ENCODE measurements at places on chromosomes 12 and 14.

- no peak for DNase-seq
These were observed at the start of gene NINJ2 for GRCh38 chr12:663293-663871. NINJ2 (minus strand) TSS chr12:663445; CDS start chr12:663360, 85 bp downstream.

DNA sequence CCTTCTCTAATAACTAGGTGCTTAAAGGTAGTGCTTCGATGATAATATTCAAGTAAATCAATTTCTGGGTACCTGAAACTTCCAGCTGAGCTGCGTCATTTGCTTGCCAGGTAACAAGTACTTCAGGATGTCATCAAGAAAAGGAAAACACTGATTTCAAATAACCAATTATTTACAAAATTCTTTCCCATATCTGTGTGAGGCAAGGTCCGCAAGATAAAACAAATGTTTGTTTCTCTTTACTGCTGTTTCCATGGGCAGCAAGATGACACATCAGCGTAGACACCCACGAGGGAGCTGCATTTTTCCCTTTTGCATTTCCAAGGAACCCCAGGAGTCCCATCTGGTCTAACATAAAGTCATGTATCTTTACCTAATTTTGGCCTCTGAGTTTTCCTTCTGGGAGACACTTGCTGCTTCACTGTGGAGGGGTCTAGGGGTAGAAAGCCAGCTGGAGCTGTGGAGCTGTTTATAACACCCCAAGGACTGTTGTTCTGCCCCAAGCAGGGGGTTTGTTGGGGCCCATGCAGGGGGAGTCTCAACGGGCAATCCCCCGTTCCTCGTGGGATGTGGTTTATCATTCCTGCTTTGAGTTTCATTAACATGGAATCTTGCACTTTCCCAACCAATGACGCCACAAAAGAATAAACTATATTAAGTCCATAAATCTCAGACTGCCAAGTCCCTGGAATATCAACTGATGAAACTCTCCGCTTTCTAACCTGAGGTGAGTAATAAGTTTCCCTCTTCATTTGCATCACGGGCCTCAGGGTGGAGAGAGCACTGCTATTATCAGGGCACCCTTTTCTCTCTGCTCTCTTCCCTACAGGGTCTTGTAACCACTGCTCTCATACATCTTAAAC lies 112.8 kb upstream of the PELI2 start:
- DNase-seq = no peak

GRCh38 chr14:85316701-85317410 lies 213.1 kb upstream of the FLRT2 start:
- DNase-seq = no peak

- no peak for DNase-seq
These were observed 47.9 kb downstream of the WDR20 start for GRCh38 chr14:102187568-102188001.

- no peak for DNase-seq
These were observed 768.3 kb upstream of the ATXN7L3B start for GRCh38 chr12:73769337-73769736.

GRCh38 chr14:40058901-40059897 lies 627.0 kb upstream of the FBXO33 start:
- DNase-seq = no peak

DNA sequence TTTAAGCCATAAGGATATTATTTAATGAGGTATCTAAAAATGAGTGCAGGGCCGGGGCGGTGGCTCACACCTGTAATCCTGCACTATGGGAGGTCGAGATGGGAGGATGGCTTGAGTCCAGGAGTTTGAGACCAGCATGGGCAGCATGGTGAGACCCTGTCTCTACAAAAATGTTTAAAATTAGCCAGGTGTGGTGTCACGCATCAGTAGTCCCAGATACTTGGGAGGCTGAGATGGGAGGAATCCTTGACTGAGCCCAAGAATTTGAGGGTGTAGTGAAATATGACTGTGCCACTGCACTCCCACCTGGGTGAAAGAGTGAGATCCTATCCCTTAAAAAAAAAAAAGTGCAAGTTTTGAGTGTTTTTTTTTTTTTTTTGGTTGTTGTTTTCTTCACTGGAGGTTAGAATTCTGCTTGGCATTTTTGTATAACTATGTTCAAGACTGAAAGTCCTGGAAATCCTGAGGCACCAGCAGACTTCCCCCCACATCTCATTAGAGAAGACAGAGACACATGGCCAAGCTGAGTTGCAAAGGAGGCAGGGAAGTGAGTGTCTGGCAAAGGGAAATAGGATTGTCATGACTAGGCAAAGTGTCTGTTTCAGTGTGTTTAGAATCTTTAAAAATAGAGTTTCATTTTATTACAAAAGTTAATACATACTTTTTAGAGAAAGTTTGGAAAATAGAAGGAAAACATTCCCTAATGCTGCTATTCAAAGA lies 53.5 kb upstream of the DUSP6 start:
- no peak for DNase-seq

DNA sequence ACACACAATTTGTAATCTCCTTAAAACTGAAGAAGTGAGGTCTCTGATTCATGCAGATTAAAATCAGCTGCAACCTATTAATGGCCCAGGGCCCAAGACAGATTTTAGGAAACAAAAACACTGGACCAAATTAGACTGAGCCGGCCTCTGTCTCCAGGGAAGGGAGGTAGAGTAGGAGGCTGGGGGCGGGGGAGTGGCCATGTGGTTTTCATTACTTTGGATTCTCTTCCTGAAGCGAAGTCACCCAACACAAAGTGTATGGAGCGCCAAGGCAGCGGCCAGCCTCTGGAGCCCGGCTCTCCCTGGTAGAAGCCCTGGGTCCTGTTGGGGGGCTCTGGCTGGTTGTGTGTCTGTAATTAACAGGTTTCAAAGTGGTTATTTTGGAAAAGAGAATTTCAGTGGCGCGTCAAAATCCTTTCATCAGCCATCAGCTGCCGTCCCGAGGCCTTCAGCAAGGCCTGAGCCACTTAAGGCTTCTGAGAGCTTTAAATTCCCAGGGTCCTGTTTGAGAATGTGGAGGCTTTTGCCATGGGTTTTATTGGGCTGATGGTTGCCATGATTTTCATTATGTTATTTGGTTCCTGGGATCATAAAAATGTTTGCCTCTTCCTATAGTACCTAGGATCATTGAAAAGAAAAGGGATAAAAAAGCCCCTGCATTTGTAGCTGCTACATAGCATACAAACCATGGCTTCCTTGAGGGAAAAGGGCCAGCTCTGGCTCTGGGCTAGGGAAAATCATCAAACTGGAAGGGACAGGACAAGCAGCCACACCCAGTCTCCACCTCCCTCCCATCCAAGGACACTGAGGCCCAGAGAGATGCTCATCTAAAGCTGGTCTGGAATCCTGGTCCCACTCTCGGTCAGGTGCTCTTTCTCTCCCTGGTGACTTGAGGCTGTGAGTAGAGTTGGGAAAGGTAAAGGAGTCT lies 282.4 kb downstream of the ZFP36L1 start:
- DNase-seq = no peak

DNA sequence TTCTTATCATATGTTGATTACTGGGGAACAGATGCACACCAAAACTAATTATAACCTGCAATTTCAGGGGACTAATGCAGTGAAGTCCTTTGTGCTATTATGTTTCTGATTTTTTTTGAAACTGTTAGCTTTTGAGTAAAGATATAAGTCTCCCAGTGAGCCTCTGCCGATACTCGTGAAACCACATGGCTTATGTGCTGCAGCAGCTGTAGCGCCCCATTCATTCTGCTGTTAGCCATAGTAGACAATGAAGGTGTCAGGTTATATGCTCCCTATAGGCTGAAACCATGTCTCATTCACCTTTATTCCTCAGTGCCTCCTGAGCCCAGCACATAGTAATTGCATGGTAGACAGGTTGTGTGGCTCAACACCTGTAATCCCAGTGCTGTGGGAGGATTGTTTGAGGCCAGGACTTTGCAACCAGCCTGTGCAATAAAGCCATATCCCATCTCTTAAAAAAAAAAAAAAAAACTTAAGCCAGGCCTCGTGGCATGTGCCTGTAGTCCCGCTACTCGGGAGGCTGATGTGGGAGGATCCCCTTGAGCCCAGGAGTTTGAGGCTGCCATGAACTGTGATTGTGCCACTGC lies 25.0 kb downstream of the GOLGA5 start:
- no peak for DNase-seq

- no peak for DNase-seq
These were observed 614 bp upstream of the MARK3 start for GRCh38 chr14:103384450-103385151.

- DNase-seq = no peak
These were observed 55.2 kb downstream of the GALNT4 start for GRCh38 chr12:89469361-89469760.

DNA sequence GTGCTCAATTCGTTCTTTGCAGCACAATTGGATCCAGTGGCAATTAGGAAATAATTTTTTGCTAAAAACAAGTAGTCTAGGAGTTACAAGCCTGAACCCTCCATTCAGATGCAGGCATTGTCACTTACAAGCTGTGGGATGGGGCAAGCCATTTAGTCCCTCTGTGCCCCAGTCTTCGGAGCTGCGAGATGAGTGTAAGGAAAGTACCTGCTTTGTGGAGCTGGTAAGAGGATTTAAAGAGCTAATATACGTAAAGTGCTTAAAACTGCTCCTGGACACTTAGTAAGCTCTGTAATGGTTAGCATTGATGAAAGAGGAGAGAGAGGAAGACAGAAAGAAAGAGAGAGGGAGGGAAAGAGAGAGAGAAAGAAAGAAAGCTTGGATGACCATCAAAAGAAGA lies 112.5 kb downstream of the LGMN start:
- no peak for DNase-seq

GRCh38 chr12:57210926-57211692 lies 5.5 kb upstream of the NXPH4 start:
- DNase-seq = no peak

DNA sequence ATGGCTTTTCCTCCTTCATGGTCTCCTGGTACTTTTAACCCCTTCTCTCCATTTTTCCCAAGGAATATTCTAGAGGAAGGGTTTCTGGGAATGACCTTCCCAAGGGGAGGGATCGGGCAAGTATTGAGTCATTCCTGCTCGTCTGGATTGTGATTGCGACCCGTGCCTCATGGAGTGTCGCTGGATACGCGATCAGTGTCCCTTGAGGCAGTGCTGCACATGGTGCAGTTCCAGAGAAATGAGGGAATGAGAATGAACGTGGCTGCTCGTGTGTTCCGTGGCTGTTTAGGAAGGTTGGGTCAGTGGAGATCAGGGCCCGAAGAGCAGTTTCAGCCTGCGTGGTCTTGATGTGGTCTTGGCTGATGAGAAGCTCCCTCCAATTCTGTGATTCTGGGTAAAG lies 234.4 kb downstream of the CACNA1C start:
- no peak for DNase-seq

DNA sequence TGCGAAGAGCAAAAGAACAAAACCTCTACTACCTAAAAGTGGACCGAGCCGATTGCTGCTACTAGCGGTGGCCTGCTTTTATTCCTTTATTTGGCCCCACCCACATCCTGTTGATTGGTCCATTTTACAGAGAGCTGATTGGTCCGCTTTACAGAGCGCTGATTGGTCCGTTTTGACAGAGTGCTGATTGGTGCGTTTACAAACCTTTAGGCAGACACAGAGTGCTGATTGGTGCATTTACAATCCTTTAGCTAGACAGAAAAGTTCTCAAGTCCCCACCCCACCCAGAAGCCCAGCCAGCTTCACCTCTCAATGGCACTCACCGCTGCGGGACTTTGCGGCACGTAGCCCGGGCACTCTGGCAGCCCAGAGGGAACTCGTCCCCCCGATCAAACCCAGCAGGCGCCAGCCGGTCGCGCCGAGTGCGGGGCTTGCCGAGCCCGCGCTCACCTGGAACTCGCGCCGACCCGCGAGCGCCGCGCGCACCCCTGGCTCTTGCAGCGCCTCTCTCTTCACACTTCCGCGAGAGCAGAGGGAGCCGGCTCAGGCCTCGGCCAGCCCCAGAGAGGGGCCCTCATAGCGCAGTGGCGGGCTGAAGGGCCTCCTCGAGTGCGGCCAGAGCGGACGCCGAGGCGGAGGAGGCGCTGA lies 8.7 kb upstream of the FGD4 start:
- DNase-seq = no peak

- no peak for DNase-seq
These were observed 59.6 kb downstream of the LRFN5 start for GRCh38 chr14:41666301-41666700.

- DNase-seq = no peak
These were observed 41.9 kb upstream of the BDKRB2 start for GRCh38 chr14:96162741-96163140.

GRCh38 chr14:103651585-103651984 lies 22.6 kb downstream of the KLC1 start:
- DNase-seq = no peak

DNA sequence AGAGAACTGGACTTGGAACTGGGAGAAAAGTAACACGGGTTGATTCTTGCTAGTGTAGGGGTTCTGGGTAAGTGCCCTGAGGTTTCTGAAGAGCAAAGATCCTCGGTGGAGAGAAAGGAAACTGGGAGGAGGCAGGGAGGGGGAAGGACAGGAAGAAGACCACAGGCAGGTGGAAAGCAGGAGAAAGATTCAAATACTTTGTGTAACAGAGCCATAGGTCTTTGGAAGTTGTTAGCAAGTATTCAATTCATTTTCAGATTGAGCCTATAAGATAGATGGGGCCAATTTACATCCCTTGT lies 1.3 kb downstream of the PNP start:
- DNase-seq = no peak

DNA sequence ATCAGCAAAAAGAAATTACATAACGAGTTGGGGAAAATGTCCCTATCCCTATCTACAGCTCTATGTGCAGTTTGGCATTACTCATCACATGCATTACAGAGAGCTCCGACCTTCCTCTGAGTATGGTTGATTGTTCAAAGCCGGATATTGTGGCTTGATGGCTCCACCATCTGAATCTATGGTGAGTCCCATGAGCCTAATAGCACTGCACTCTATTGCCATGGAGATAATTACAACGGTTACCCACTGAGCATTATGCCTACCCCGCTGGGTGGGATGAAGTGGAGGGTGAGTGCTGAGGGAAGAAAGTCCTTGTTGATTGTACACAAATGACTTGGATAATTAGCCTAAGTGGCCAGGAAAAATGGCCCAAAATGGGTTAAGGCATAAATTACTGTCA lies 800.5 kb downstream of the NRXN3 start:
- no peak for DNase-seq

- no peak for DNase-seq
These were observed 26.3 kb downstream of the ATXN7L3B start for GRCh38 chr12:74563927-74564326.

DNA sequence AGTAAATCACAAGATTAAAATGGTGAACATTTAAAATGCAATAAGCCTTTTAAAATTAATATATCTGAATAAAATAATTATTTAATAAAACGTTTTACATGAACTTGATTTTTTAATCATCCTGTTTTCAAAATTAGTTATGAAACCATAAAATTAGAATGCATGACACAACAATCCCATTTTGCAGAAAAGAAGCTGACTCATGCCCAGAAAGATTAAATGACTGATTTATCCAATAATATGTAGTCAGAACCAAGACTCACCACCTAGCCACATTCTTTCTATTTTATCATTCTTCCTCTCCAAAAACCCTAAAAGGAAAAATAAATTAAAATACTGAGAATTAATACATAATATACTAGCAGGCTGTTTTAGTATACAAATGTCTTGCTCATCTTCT lies 83.0 kb upstream of the LGR5 start:
- no peak for DNase-seq

- DNase-seq = no peak
These were observed 11.0 kb downstream of the LETMD1 start for GRCh38 chr12:51059086-51059485.

- no peak for DNase-seq
These were observed 369.0 kb downstream of the ATP23 start for GRCh38 chr12:58310368-58310767.

GRCh38 chr14:20382526-20382925 lies 30.8 kb downstream of the TEP1 start:
- DNase-seq = no peak

- no peak for DNase-seq
These were observed 817 bp upstream of the MDM1 start for GRCh38 chr12:68332728-68333630.

GRCh38 chr14:91005716-91006115 lies 54.7 kb downstream of the RPS6KA5 start:
- no peak for DNase-seq

All from activated CD4-positive, alpha-beta T cell treated with anti-CD3 and anti-CD28 coated beads, Interleukin-2, amount 50 U/mL, for 24 hours (primary cell).